B cell (primary cell): ENCODE measurements at places on chromosomes 1 and 21.

GRCh38 chr1:156905651-156906050 is 12.1 kb downstream of the PEAR1 start:
- no peak for DNase-seq

DNA sequence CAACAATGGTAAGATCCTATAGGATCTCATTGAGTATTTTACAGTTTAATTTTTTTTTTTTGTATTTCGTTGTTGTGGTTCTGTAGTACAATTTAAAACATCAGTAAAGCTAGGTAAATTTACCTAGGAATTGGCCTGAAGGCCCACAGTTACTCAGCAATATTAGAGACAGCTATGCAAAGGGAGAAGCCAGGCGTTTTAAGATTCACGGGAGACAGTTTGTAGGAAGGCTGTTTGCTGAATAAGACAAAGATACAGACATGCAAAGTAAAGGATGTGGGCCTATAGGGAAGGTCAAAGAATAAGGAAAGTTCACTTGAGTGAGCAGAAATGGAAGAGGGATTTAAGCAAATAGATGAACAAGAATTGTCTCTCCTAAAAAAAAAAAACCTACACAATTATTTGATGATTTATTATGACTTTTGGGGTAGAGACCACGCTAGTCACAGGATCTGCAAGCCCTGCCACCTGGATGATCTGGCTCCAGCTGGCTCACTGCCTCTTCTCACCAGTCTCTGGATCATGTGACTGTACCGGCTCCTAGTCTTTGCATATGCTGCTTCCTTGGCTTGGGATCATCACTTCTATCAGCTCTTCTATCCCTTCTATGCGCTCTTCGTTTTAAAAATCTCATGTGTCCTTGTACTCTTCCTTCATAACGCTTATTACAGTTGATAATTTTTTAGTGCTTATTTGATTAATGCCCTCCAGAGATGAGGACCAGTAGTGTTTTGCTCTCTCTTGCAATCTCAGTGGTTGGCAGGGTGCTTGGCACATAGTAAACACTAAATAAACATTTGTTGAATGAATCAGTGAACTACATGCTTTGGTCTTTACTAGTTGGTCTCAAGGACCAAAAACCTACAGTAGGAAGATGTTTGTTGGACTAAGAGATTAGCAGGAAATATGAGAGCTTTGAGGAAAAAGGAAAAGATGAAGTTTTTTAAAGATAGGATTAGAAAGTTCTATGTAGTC is 14.1 kb downstream of the DYRK1A start:
- DNase-seq: no peak

GRCh38 chr1:182652933-182653332 is 31.5 kb downstream of the RGS8 start:
- DNase-seq: no peak

GRCh38 chr1:151545542-151545941 is 5.4 kb downstream of the TUFT1 start:
- no peak for DNase-seq

- no peak for DNase-seq
Measured at GRCh38 chr1:172359491-172359999, 60.9 kb upstream of the C1orf105 start.

GRCh38 chr1:59431566-59432294 is 134.8 kb downstream of the FGGY start:
- no peak for DNase-seq

DNA sequence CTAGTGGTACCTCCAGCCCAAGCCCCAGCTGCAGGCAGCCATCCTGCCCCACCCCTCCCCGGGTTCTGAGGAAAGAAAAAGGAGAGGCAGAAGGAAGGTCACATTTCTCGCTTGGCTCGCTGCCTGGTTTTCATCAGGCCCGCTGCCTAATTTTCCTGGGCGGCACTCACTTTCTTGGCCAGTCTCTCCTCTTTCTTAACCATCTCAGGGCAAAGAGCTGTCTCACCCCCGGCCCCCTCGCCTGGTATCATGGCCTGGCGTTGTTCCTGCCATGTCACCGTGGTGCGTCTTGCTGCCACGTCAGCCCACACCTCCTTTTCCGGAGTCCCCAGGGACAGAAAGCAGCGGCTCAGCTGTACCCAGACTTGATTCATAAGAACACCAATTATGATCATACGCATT is 26.6 kb upstream of the CASZ1 start:
- DNase-seq: no peak

DNA sequence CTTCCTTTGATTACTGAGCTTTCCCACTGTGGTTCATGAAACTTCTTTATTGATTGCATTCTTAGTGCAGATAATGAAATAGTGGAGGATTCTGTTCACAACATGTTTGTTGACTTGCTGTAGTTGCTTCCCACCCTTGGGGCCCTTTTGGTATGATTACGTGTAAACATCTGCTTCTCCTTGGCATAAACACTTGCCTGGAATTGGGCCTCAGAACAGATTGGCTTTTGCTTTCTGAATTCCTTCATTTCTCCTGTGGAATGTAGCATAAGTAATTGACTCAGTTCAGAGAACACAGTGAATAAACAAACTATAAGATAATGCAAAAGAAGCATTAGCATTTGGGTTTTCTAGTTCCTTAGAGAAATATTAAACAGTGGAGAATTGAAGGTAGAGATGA is 59.5 kb upstream of the LAMC2 start:
- DNase-seq: no peak
